ENCODE measurements at places on chromosomes 2 and 18. TPM values are rescaled to one million over a fixed set of nuclear protein-coding genes. Genes with fewer than 3 reads are reported as not detected.
A peak's percentile ranks its signal among the peaks of the same experiment; 100 is the strongest.

EFHD1 gene
- 5.3 TPM for polyA plus RNA-seq

SH2D6 gene
- polyA plus RNA-seq: 0.42 TPM

ZNF804A gene
- polyA plus RNA-seq: 0.02 TPM

ZEB2 gene
- 0.22 TPM for polyA plus RNA-seq

ADGRF3 gene
- 0.54 TPM for polyA plus RNA-seq

RAPGEF4 gene
- 1.2 TPM for polyA plus RNA-seq

CDKL4 gene
- not detected for polyA plus RNA-seq

MOGAT1 gene
- polyA plus RNA-seq: 0.11 TPM

ZNF519 gene
- polyA plus RNA-seq: 24.0 TPM

TMEM169 gene
- 0.41 TPM for polyA plus RNA-seq

DNA sequence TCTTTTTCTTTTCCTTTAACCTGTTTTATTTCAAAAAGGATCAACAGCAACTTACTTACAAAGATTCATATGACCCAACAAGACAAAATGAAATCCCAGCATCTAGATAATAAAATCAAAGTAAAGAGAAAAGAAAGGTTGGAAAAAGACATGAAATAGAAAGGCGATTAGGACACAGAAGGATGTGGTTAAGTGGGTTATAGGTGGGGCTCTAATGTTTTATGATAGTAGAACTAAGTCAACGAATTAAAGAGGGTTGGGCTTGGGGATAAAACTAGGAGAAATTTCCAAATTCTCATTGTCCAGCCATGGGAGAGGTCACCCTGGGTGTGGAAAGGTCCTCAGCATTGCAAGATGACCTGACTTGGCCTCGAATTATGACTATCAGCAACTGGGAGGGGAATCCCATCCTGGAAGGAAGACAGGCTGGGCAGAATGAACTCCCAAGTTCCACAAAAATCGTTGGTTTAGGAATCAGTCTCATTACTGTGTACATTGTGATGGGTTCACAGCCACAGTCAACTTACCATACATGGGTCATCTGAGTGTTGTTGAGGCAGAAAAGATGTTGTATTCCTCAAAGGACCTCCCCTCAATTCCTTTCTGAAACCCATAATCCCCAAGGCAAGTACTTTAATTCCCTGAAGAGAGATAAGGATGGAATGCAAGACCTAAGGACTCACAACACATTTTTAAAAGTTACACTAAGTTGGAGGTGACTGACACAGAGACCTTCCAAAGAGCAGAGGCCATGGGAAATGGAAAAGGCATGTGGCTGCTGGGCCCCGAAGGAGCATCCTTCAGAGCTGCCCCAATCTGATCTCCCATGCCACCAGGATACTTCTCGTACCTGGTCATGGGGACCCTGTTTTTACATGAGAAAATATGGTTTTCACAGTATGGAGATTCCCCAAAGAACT, 167.6 kb downstream of the UXS1 start:
- no peak overlapping the region for H3K27ac ChIP-seq
- H3K4me1 ChIP-seq: no peaks in the 10 kb centered on the region
- no peaks in the 10 kb centered on the region for H3K36me3 ChIP-seq
- no peak for DNase-seq

- H3K4me1 ChIP-seq: no peaks in the 10 kb centered on the region
- no peaks in the 10 kb centered on the region for H3K27me3 ChIP-seq
- DNase-seq: no peak
- no peak overlapping the region for H3K4me3 ChIP-seq
- H3K27ac ChIP-seq: no peak overlapping the region
Measured at GRCh38 chr2:239158641-239159475, 242.0 kb downstream of the HDAC4 start.

DNA sequence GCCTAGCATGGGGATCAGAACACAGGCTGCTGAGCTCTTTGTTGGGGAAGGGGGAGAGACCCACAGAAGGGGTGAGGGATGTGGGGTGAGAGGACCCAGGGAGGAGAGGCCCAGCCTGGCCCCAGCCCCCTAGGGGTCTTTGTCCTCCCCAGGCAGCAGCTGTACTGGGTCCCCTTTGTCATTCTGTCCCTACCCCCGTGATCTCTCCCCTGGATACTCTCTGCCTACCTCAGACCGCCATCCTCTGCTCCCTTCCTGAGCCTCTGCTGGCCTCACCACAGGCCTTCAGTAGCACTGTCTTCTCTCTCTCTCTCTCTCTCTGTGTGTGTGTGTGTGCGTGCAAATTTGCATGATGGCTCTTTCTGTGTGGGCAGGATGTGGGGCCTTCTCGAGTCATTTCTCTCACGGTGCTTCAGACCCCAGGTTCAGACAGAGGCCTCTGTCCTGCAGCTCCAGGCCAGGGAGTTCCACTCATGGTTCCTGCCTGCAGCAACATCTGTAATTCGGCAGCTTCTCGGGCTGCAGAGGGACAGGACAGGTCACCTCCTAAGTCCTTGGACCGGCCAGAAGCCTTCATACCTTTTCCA, 1.4 kb downstream of the PSD4 start:
- no peak overlapping the region for H3K27ac ChIP-seq
- no peaks in the 10 kb centered on the region for H3K36me3 ChIP-seq
- H3K4me1 ChIP-seq: no peaks in the 10 kb centered on the region
- H3K4me3 ChIP-seq: no peak overlapping the region
- DNase-seq: no peak

GRCh38 chr18:44130376-44130942, 550.2 kb upstream of the SETBP1 start:
- H3K4me3 ChIP-seq: no peak overlapping the region
- DNase-seq: no peak

- H3K4me1 ChIP-seq: peaks cover 6% of the 10 kb centered on the region
- H3K4me3 ChIP-seq: peak overlapping the region; percentile 74
- DNase-seq: no peak
Measured at GRCh38 chr2:72824224-72824842, 1.5 kb downstream of the EXOC6B start.

- DNase-seq: no peak
- no peak overlapping the region for H3K27ac ChIP-seq
- no peaks in the 10 kb centered on the region for H3K4me1 ChIP-seq
Measured at GRCh38 chr2:232598293-232598692, 35.1 kb upstream of the EFHD1 start.

GRCh38 chr2:106065983-106066820, 127.9 kb downstream of the UXS1 start:
- DNase-seq: no peak
- H3K27me3 ChIP-seq: no peaks in the 10 kb centered on the region
- H3K4me3 ChIP-seq: peak overlapping the region; percentile 36
- peaks cover 10% of the 10 kb centered on the region for H3K4me1 ChIP-seq
- H3K36me3 ChIP-seq: no peaks in the 10 kb centered on the region

- peak overlapping the region; percentile 64 for H3K27ac ChIP-seq
- H3K36me3 ChIP-seq: peaks cover 39% of the 10 kb centered on the region
- peak overlapping the region; percentile 91 for H3K4me3 ChIP-seq
- peaks cover 35% of the 10 kb centered on the region for H3K27me3 ChIP-seq
Measured at GRCh38 chr2:111122631-111123421, 2.1 kb downstream of the BCL2L11 start.

DNA sequence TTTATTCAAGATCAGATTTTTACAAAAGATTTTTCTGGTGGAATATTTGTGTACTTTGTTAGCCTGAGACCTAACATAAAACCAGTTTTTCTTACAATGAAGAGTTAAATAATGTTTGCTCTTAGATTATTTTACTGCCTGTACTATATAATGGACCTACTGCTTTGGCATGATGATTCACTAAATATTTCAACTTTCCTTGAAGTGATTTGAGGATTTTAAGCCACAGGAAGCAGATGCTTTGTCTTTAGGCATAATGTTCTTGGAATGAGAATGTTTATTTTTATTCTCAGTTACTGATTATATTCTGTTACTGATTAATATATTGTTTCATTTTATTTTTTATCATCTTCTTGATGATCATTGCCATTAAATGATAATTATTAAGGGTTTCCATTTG, 175.3 kb upstream of the LRP1B start:
- H3K27ac ChIP-seq: no peak overlapping the region
- no peaks in the 10 kb centered on the region for H3K27me3 ChIP-seq
- H3K4me1 ChIP-seq: no peaks in the 10 kb centered on the region
- H3K4me3 ChIP-seq: no peak overlapping the region

DNA sequence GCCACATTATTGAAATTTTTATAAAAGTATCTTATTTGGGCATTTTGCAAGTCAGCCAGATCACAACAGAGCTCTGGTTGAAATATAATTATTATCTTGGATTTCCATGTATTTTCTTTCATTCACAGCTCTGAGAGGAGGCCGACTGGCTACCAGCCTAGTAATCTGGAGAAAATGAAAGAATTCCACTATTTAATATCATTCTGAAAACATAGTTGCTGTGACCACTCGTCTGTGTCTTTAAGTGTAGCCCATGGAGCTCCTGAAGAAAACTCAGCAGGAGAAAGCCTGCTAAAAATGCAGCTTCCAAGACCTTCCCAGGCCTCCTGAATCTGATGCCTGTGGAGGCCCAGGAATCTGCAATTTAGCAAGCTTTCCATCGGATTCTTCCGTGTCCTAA, 114.7 kb downstream of the SH3BP4 start:
- H3K4me3 ChIP-seq: no peak overlapping the region
- DNase-seq: no peak

DNA sequence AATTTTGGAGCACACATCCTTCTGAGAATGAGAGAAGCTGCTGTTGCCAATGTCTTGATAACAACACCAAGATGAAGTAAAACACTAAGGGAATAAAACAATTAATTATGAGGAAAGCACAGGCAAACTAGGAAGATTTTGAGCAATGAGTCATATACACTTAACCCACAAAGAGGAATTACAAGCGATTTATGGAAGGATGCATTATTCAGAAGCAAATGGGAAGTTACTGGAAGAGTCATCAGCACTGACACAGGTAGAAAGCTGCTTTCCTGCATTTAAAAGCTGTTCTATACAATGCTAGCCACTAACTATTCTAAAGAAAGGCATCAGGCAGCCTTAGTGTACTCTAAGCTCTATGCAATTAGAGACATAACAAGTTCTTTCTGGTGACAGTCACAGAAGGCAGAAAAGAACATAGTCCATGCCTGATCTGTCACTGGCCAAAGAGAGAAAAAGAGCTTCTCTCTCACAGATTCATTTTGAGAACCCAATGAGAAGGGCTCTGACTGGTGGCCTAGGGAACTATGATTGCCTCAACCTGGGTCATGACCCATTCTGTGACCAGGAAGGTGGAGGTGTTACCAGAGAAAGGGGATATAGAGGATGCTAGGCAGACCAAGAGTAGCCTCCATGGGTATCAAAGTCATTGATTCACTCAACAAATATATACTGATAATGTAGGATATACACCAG, 45.4 kb downstream of the M1AP start:
- no peak overlapping the region for H3K27ac ChIP-seq
- no peak for DNase-seq
- no peaks in the 10 kb centered on the region for H3K4me1 ChIP-seq
- no peak overlapping the region for H3K4me3 ChIP-seq
- no peaks in the 10 kb centered on the region for H3K27me3 ChIP-seq

- no peak overlapping the region for H3K27ac ChIP-seq
- no peaks in the 10 kb centered on the region for H3K27me3 ChIP-seq
- no peak for DNase-seq
- no peaks in the 10 kb centered on the region for H3K36me3 ChIP-seq
- H3K4me1 ChIP-seq: no peaks in the 10 kb centered on the region
- H3K4me3 ChIP-seq: no peak overlapping the region
Measured at GRCh38 chr2:80292474-80292873, 12.1 kb downstream of the LRRTM1 start.

GRCh38 chr2:189602233-189602632, 21.6 kb upstream of the SLC40A1 start:
- no peaks in the 10 kb centered on the region for H3K27me3 ChIP-seq
- no peak for DNase-seq
- H3K27ac ChIP-seq: no peak overlapping the region

GRCh38 chr2:39380525-39381150, 56.4 kb downstream of the MAP4K3 start:
- peaks cover 6% of the 10 kb centered on the region for H3K4me1 ChIP-seq
- H3K27ac ChIP-seq: no peak overlapping the region
- H3K36me3 ChIP-seq: peaks cover 7% of the 10 kb centered on the region
- no peak for DNase-seq
- H3K4me3 ChIP-seq: no peak overlapping the region

GRCh38 chr2:60644951-60645350, 91.5 kb upstream of the BCL11A start:
- H3K4me1 ChIP-seq: no peaks in the 10 kb centered on the region
- H3K36me3 ChIP-seq: no peaks in the 10 kb centered on the region
- no peak overlapping the region for H3K4me3 ChIP-seq
- DNase-seq: no peak
- H3K27ac ChIP-seq: no peak overlapping the region

- no peak overlapping the region for H3K27ac ChIP-seq
- DNase-seq: no peak
- H3K4me3 ChIP-seq: no peak overlapping the region
- H3K36me3 ChIP-seq: no peaks in the 10 kb centered on the region
Measured at GRCh38 chr2:143730155-143730952, 601.1 kb downstream of the ARHGAP15 start.

- no peak for DNase-seq
- no peak overlapping the region for H3K4me3 ChIP-seq
- H3K27me3 ChIP-seq: no peaks in the 10 kb centered on the region
Measured at GRCh38 chr2:84388133-84388532, 70.9 kb downstream of the SUCLG1 start.

DNA sequence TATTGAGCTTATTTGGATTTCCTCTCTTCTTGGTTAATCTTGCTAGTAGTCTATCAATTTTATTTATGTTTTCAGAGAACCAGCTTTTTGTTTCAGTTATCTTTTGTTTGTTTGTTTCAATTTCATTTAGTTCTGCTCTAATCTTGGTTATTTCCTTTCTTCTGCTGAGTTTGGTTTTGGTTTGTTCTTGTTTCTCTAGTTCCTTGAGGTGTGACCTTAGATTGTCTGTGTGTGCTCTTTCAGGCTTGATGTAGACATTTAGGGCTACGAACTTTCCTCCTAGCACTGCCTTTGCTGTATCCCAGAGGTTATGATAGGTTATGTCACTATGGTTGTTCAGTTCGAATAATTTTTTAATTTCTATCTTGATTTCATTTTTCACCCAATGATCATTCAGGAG, 141.6 kb downstream of the ZNF236 start:
- peaks cover 4% of the 10 kb centered on the region for H3K4me1 ChIP-seq
- H3K36me3 ChIP-seq: no peaks in the 10 kb centered on the region
- DNase-seq: no peak
- H3K27ac ChIP-seq: no peak overlapping the region

DNA sequence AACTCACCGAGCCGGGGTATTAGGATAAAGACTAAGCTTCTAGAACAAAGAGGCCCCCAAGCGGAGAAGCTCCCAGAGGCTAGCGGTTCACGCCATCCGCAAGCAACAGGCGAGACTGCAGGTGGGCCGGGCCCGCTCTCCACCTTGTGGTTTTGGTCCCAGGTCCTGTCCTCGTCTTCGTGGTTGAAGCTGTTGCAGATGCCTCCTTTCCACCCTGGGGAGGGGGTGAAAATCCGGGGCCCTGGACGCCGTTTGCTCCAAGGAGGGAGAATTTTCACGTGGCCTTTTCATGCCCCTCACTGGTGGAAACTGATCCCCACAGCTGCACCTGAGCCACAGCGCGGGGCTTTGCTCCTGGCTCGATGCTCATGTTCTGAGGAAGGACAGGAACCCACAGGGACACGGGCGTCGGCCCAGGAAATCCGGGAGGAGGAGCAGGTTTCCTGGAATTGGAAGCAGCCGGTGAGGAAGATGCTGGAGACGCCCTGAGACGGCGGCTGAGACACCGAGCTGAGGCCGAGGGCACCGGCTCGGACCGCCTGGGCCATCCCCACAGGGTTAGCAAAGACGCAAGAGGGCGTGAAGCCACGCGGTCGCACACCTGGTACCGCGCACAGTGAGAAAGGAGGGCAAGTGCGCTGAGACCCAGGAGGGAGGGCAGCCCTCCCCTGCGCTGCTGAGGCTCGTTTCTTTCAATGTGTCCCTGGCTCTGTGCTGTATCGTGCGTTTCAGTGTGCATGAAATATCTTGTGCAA, 54.7 kb upstream of the SALL3 start:
- H3K36me3 ChIP-seq: no peaks in the 10 kb centered on the region
- H3K4me1 ChIP-seq: peaks cover under 1% of the 10 kb centered on the region
- no peak for DNase-seq
- no peak overlapping the region for H3K4me3 ChIP-seq
- H3K27me3 ChIP-seq: no peaks in the 10 kb centered on the region

Data from H1 (cell line).